ENCODE measurements at places on chromosomes 5 and 9. TPM values are rescaled to one million over a fixed set of nuclear protein-coding genes. Genes with fewer than 3 reads are reported as not detected.

- peak; percentile 73 for DNase-seq
These were observed 157.0 kb downstream of the RGS3 start for GRCh38 chr9:113620377-113621161.

GRCh38 chr5:40401284-40402006, 278.3 kb upstream of the PTGER4 start:
- DNase-seq: no peak

GRCh38 chr5:143014017-143014651, 244.0 kb downstream of the ARHGAP26 start:
- no peak for DNase-seq

DNA sequence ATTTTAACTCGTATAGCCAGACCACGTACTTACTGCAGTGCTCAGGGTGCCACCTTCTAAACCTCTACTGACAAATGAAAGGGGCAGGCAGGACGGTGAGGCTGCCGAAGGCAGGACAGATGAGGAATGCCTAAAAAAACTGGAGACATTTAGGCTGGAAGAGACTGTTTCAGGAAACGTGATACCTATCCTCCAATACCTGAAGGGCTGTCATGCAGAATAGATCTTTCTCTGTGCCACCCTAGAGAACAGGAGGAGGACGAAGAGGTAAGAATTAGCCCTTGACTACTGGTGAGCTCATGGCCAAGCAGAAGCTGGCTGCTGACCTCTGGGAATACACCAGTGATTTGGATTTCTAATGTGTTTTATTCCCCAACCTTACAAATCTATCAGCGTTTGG, 139.4 kb downstream of the EFNA5 start:
- DNase-seq: no peak

DNA sequence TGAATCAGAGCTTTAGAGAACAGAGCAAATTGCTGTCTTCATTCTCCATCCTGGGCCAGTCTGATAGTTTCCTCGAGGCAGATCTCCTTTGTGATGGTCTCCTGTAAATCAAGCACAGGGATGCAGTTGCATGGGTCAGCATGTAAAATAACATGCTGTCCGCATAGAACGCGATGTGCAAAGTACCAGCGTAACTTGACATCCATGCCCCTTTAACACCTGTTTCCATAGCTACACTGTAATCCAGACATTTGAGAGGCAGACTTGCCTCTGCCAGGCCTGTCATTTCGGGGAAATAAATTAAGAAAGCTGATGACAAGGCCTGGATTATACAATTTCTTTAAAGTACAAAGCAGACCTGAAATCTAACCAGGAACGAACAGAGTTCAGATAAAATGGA, 413.5 kb downstream of the TLE4 start:
- DNase-seq: no peak

GRCh38 chr9:109652112-109652511, 127.9 kb upstream of the PALM2AKAP2 start:
- no peak for DNase-seq

- DNase-seq: no peak
These were observed 720 bp downstream of the NOTCH1 start for GRCh38 chr9:136544964-136545691.

GRCh38 chr5:38551030-38552017, 5.1 kb downstream of the LIFR start:
- no peak for DNase-seq

DNA sequence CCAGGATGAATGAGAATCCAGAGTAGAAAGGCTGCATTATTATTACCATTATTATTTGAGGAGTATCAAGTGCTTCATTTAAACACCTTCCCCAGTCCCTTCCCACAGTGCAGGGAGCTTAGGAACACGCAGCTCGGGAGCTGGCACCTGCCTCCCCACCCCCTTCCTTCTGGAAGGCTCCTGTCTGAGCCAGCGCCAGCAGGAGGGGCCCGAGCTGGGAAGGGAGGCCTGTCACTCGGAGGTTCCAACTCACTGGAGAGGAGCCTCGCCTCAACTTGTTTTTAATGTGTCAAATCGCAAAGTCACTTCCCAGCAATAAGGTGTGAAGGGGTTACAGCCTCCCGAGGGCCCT, 156.4 kb upstream of the IRX4 start:
- peak; percentile 59 for DNase-seq

DNA sequence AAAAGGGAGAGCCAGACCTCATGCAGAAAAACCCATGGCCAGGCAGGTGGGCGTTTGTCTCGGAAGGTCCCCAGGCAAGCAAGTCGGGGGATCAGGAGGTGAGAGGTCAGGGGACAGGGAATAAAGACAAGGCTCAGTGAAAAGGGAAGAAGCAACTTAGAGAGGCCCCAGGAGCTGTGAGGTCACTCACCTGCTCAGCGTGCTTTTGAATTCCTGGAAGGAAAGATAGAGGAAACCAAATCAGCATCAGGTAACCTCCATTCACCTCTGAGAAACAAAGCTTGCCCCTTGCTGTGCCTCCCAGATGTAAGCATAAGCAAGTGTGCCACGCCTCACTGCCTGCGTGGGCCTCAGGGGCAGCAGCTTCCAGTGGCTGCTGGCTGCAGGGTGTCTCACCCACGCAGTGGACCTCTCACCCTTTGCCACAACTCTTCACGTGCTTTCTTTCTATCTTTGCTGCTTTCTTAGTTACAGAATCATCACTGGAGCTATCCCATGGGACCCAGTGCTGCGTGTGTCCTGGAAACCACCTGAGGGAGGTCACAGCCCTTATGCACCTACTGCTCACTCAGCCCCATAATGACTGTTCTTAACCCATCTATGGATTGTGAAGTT, 6.0 kb downstream of the TRIM7 start:
- DNase-seq: no peak

The CCNH gene
- 87.6 TPM for total RNA-seq

The GPR150 gene
- 3.0 TPM for total RNA-seq

The C5orf24 gene
- 30.4 TPM for total RNA-seq

All from prostate gland (tissue), 2 donors.